ENCODE measurements at places on chromosomes 13 and 19. TPM values are rescaled to one million over a fixed set of nuclear protein-coding genes. Genes with fewer than 3 reads are reported as not detected.
A peak's percentile ranks its signal among the peaks of the same experiment; 100 is the strongest.

GRCh38 chr19:855566-856120, 3.5 kb downstream of the ELANE start:
- peaks cover 3% of the 10 kb centered on the region for H3K4me1 ChIP-seq
- H3K27ac ChIP-seq: no peak overlapping the region
- no peak overlapping the region for H3K4me3 ChIP-seq
- DNase-seq: no peak
- peaks cover 10% of the 10 kb centered on the region for H3K27me3 ChIP-seq

The SLC27A5 gene
- 6.5 TPM for total RNA-seq

The ALG5 gene
- total RNA-seq: 42.1 TPM

The RNF17 gene
- total RNA-seq: not detected

DNA sequence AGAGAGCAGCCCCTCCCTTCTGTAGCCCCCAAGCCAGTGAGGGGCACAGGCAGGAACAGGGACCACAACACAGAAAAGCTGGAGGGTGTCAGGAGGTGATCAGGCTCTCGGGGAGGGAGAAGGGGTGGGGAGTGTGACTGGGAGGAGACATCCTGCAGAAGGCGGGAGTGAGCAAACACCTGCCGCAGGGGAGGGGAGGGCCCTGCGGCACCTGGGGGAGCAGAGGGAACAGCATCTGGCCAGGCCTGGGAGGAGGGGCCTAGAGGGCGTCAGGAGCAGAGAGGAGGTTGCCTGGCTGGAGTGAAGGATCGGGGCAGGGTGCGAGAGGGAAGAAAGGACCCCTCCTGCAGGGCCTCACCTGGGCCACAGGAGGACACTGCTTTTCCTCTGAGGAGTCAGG, 4.2 kb downstream of the KLK3 start:
- no peaks in the 10 kb centered on the region for H3K4me1 ChIP-seq
- no peak overlapping the region for H3K4me3 ChIP-seq
- no peak overlapping the region for H3K27ac ChIP-seq

The MBD3L4 gene
- total RNA-seq: not detected

The ZNF30 gene
- 3.8 TPM for total RNA-seq

GRCh38 chr13:89255844-89256406, 1584.8 kb downstream of the SLITRK5 start:
- no peak overlapping the region for H3K4me3 ChIP-seq
- H3K4me1 ChIP-seq: no peaks in the 10 kb centered on the region
- H3K27me3 ChIP-seq: no peaks in the 10 kb centered on the region
- no peaks in the 10 kb centered on the region for H3K36me3 ChIP-seq
- DNase-seq: no peak

The SIGLECL1 gene
- total RNA-seq: not detected

- peaks cover 28% of the 10 kb centered on the region for H3K4me1 ChIP-seq
- no peaks in the 10 kb centered on the region for H3K27me3 ChIP-seq
- peak overlapping the region; percentile 71 for H3K27ac ChIP-seq
- no peak overlapping the region for H3K4me3 ChIP-seq
- DNase-seq: no peak
These were observed 25.7 kb downstream of the DIAPH3 start for GRCh38 chr13:60137911-60138560.

DNA sequence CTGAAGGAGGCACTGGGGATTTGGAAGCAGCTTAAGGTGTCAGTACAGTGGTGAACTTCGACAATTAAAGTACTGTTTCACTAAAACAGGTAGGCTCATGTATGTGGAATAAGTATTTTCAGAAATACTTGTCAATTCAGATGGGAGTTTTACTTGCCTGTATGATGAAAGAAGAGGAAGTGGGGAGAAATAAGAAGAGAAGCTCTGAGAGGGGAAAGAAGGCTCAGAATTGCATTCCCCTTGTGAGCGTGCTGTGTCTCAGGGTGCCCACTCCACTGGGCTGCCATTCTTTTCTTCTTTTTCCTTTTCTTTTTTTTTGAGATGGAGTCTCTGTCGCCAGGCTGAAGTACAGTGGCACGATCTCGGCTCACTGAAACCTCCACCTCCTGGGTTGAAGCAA, 38.6 kb upstream of the RNF17 start:
- H3K36me3 ChIP-seq: no peaks in the 10 kb centered on the region
- no peaks in the 10 kb centered on the region for H3K4me1 ChIP-seq
- H3K4me3 ChIP-seq: no peak overlapping the region
- no peak for DNase-seq
- H3K27me3 ChIP-seq: no peaks in the 10 kb centered on the region

DNA sequence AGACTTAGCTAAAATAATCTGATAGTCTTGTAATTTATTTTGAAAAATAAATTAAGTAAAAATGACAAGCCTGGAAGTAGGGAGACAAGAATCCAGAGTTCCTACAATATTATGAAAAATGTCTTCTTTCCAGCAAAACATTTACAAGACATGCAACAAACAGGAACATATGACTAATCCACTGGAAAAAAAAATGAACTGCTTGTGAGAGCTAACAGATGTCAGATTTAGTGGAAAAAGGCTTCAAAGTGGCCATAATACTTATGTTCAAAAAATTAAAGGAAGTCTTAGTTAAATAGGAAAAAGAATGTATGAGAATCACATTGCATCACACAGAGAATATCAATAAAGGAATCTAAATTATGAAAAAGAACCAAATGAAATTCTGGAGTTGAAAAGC, 2082.0 kb upstream of the PCDH20 start:
- no peaks in the 10 kb centered on the region for H3K36me3 ChIP-seq
- H3K27me3 ChIP-seq: no peaks in the 10 kb centered on the region
- no peak for DNase-seq
- no peak overlapping the region for H3K27ac ChIP-seq
- no peaks in the 10 kb centered on the region for H3K4me1 ChIP-seq
- no peak overlapping the region for H3K4me3 ChIP-seq

The PROZ gene
- total RNA-seq: not detected

The TMEM272 gene
- not detected for total RNA-seq

DNA sequence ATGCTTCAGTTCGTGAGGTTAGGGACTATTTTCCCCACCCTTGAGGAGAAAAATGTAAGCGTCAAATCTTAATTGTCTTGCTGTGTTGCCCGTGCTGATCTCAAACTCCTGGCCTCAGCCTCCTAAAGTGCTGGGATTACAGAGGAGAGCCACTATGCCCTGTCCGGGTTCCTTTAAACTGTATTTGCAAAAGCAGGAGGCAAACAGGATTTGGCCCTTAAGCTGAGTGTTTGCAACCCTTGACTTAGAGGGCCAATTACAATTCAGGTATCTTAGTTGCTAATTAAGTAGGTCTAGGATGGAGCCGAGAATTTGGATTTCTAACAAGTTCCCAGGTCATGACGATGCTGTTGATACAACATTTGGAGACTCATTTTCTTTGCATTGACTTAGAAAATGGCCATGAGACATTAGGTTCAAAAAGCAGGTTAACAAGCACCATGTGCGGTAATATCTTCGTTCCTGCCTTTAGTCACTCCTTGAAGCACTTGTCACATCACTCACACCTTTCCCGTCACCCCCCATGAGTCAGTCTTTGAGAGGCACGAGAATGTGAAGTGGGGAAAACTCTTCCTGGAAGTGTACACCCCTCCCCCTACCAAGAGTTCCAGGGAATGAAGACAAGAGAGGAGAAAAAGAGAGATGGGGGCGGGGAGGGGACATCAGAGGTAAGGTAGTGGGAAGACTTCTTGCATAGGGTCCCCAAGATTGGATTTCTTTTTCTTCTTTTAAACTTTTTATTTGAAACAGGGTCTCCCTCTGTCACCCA, 2.6 kb downstream of the NAPSA start:
- H3K36me3 ChIP-seq: no peaks in the 10 kb centered on the region
- H3K4me3 ChIP-seq: no peak overlapping the region
- H3K4me1 ChIP-seq: no peaks in the 10 kb centered on the region
- DNase-seq: no peak

- no peaks in the 10 kb centered on the region for H3K36me3 ChIP-seq
- peaks cover 28% of the 10 kb centered on the region for H3K27me3 ChIP-seq
- DNase-seq: peak; percentile 99
- H3K27ac ChIP-seq: no peak overlapping the region
- H3K4me1 ChIP-seq: no peaks in the 10 kb centered on the region
These were observed 14.1 kb downstream of the RDH8 start for GRCh38 chr19:10027158-10027997.

DNA sequence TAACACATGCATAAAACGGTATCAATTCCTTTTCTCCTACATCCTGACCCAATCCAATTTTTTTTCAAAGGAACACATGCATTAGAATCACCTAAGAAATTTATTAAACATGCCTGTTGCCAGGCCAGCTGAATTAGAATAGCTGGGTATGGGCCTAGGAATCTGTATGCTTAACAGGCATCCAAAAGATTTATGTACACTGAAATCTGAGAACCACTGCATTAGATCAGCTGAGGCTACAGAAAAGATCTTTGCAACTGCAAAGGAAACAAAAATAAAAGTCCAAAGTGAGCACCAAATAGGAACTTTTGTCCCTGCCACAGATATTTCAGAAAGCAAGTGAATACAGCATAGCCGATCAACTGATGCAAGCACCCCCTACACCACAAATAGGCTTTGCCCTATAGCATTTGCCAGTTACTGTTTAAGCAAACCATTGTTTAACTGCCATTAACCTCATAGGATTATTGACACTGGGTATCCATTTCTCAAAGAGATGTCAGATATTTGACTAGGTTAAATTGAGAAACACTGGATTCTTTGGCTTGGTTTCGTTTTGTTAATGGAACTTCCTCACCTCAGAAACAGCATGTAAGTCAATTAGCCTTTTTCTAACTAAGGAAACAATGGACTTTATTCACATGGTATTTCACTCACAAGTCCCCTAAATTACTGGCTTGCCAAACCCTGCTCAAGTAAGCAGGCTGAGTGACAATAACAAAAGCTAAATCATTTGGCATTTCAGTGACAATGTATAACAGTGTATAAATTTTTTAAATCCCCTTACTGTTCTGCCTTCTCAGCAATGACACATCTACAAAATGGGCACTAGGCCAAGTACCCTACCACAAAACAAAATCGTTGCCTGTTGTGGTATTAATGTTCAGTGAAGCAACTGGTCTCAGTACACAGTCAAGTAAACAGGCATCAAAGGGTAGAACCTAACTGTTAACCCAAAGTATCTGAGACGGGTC, 67.8 kb downstream of the SUCLA2 start:
- peak overlapping the region; percentile 22 for H3K4me3 ChIP-seq
- no peaks in the 10 kb centered on the region for H3K36me3 ChIP-seq
- no peaks in the 10 kb centered on the region for H3K27me3 ChIP-seq

The NDUFA11 gene
- total RNA-seq: 265 TPM

DNA sequence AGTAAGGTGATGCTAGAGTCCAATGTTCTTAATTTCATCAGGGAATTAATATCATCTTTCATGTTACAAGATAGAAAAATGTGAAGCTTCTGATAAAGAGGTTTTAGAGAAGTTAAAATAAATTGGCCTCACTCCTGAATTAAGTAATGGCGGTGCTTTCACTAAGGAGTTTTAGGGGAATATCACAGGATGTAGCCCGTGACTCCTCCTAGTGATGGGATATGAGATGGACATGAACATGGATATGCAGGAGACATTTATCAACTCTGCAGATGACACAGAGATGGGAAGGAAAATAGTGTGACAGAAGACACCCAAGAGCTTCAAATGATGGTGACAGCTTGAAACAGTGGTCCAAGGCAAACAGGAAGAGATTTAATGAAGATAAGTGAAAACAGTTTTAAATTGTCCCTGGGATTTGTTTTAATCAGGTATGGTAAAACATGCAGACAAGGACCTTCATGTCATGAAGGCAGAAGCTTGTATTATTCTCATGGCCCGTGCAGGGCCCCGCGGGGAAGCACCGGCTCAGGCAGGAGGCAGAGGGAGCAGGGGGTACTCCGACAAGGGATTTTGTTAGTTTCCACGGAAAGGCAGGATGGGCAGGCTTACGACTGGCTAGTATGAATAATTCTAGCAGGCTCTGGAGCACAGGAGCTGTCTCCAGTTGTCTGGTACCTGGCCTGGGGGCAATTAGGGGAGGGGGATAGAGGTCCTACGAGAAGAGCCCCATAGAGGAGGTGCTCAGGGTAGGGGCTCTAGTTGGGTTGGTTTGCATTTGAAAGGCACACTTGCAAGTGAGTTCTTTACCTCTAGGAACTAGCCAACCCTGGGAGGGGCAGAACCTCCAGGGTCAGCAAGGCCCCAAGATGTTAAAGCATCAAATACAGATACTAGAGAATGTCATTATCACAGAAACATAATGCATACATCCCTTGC, 38.7 kb upstream of the FARP1 start:
- H3K4me3 ChIP-seq: no peak overlapping the region
- H3K4me1 ChIP-seq: no peaks in the 10 kb centered on the region
- no peaks in the 10 kb centered on the region for H3K36me3 ChIP-seq
- H3K27me3 ChIP-seq: no peaks in the 10 kb centered on the region

DNA sequence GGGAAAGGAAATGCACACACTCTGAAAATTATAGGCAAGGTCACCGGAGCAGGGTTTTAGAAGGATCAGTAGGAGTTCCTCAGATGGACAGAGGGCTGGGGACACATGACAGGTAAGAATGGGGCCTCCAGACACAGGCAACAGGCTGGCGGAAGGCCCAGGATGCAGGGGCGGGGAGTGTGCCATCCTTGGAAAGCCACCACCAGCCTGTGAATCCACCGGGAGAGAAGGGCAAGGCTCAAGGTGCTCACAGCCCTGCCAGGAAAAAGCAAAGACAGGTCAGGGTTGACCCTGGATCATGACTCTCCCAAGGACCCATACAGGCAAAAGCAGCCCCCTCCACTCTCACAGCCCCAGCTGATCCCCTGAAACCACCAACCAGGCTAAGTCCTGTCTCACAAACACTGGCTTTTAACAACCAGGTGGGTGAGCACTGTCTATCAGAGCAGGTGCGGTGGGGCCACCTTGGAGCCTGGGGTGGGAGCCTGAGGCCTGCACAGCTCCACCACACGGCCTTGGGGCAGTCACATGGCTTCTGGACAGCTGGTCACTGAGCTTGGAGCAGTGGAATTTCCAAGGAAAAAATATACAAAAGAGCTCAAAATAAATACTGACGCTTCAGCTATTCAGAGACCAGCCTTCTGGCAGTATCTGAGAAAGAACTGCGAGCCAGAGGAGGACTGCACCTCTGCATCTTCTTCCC, 35.2 kb upstream of the ISYNA1 start:
- peaks cover 10% of the 10 kb centered on the region for H3K36me3 ChIP-seq
- no peak overlapping the region for H3K27ac ChIP-seq
- H3K4me3 ChIP-seq: no peak overlapping the region

- no peak for DNase-seq
- H3K36me3 ChIP-seq: no peaks in the 10 kb centered on the region
- H3K4me3 ChIP-seq: no peak overlapping the region
- H3K27me3 ChIP-seq: peaks cover 10% of the 10 kb centered on the region
- H3K4me1 ChIP-seq: no peaks in the 10 kb centered on the region
These were observed 17.8 kb upstream of the GJB6 start for GRCh38 chr13:20249913-20250312.

DNA sequence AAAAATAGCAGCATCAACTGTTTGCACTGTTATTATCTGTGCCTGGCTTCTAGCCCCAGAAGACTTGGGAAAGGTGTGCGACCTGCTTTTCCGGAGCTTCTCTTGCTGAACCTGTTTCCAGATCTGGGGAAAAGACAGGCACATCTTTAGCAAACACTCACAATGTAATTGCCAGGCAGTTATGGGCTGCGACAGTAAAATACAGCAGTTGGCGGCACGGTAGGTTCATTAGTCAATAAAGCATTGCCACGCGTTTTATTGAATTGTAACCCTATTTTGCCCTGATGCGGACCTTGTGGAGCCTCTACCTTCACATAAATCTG, 223.7 kb upstream of the TSHZ3 start:
- no peaks in the 10 kb centered on the region for H3K27me3 ChIP-seq
- no peak overlapping the region for H3K27ac ChIP-seq
- no peaks in the 10 kb centered on the region for H3K4me1 ChIP-seq
